DMS79 treated with DMSO at 0.1 percent for 48 hours (cell line): ENCODE measurements at places on chromosomes 1 and 21.

DNA sequence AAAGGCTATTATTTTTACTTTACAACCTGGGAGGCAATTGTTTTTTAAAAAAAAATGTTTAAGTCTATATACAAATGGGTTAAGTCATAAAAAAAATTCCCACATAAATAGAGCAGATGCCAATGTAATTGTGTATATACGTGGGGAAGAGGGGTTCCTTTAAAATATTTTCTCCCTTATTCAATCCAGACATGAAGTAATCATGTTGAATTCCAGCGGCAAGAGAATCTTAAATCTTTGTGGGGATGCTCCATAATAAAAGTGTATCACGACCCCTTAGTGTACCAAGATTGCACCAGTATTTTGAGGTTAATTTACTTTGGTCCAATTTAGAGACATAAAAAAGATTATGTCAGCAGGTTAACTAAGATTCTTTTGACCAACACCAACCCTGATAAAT lies 62.1 kb downstream of the ARID4B start:
- no peak for DNase-seq

DNA sequence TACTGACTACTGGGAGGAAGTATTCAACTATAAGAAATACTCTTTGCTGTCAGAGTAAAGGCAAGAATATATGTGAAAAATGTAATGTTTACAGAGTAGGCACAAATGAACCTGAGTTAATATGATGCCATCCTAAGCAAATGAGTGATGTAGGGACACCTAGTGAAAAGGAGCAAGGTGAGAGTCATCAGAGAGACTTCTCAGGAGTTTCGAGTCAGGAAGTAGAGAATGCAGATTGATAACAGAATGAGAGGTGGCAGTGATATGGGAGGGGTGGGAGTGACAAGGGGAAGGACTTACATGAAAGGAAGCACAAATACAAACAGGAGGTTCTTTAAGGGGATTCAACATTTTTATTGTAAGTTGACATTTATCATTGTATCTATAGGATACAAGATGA lies 10.2 kb downstream of the PRCC start:
- DNase-seq = no peak

DNA sequence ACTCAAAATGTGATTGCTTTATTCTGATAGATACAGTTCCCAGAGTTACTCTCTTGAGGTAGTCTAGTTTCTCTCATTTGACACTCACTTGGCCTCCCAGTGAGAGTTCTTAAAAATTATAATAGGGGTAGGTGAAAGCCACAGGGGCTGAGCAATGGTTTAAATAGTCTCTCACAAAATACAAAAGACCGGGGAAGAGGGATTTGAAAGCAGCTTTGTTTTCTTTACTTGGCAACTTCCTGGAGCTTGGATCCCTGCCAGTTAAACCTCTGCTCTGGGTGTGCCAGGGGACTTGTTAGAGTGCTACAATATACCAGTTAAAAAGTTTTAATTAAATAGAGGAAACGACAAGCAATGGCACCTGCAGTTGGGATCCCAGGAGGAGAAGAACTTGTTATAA lies 31.7 kb downstream of the OR13G1 start:
- DNase-seq = no peak

GRCh38 chr1:59556398-59556797 lies 258.4 kb upstream of the HOOK1 start:
- DNase-seq = no peak

DNA sequence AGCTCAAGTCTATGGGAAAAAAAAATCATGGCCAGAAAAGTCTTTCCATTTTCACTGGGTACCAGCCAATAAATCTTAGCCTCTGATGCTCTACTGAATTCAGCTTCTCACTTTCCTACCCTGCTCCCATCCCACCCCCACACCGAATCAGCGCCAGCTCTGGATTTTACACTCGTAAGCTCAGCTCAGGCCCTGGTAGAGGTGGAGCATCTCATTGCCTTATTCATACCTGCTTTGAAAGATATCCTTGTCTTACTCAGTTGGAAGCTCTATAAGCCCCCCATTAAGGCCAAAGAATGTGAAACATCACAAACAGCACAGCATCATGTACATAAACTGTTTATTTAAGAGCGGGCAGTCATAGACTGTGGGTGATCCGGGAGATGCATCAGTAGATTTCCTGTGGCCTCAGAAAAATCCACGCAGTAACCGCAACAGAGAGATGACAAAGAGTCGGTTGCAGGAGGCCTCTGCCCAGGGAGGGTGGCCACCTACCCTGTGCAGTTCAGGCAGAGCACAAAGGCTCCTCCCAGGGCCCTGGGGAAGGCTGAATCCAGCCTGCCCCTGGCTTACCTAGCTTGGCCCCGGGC lies 36.4 kb upstream of the ETS2 start:
- DNase-seq = no peak

GRCh38 chr21:27293239-27293638 lies 326.4 kb upstream of the ADAMTS5 start:
- no peak for DNase-seq

DNA sequence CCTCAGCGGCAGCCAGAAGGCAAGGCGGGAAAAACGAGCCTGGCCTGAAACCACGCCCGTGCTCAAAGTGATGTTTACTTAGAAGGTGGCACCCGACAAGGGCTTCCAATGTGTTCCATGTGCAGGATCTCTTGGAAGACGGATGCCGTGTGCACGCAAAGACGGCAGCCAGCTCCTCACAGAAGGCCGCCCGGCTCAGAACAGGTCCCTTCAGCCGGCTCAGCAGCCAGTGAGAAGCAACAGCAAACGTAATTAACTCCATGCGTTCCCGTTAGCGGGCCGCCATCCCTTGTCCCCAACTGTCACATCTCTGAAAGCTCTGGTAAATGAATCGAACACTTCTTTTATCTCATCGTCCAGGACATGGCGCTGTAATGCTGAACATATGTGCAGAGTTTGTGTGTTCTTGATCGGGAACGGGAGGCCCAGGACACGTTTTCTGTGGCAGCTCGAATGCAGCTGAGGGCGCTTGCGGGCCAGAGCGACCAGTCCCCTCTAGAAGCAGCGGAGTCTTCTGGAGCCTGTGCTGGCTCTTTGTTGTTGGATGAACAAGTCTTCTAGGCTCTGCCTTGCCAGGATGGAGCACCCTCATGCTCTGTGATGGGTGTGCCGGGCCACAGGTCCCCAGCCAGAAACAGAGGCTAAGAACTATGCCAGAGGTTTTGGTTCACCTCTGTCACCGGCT lies 94.6 kb upstream of the ARHGEF16 start:
- peak; percentile 99 for DNase-seq

DNA sequence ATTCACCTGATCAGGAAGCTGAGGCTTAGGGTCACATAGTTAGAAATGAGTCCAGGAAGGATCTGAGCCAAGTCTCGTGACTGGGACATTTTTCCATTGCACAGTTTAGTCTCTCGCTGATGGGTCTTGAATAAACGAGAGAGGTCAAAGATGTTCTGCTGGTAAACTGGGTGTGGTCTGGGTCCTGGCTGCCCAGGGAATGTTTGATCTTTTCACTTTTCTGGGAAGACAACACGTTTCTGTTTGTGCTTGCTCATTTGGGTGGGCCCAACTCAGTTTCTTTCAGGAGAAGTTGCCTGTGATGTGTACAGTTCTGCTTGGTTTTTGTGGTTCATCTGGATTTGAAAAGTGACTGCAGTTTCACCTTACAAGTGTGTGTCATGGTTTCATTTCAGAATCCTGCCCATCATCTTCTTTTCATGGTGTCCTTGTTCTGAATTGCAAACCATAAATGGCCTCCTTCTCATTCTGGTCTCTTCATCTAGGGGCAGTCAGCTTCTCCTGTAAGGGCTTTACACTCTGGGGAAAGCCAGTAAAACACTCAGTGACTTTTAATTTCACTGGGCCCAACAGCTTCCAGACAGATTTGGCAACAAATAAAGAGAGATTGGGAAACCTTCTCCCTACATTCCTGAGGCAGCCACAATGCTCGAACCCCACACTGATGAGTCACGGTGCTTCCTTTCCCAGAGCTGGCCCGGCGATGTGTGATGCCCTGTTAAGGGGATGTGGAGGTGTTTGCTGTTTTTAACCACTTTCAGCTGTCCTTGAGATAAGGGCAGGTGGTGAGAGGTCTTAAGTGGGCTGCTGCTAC lies 7.2 kb upstream of the TACSTD2 start:
- peak; percentile 10 for DNase-seq

DNA sequence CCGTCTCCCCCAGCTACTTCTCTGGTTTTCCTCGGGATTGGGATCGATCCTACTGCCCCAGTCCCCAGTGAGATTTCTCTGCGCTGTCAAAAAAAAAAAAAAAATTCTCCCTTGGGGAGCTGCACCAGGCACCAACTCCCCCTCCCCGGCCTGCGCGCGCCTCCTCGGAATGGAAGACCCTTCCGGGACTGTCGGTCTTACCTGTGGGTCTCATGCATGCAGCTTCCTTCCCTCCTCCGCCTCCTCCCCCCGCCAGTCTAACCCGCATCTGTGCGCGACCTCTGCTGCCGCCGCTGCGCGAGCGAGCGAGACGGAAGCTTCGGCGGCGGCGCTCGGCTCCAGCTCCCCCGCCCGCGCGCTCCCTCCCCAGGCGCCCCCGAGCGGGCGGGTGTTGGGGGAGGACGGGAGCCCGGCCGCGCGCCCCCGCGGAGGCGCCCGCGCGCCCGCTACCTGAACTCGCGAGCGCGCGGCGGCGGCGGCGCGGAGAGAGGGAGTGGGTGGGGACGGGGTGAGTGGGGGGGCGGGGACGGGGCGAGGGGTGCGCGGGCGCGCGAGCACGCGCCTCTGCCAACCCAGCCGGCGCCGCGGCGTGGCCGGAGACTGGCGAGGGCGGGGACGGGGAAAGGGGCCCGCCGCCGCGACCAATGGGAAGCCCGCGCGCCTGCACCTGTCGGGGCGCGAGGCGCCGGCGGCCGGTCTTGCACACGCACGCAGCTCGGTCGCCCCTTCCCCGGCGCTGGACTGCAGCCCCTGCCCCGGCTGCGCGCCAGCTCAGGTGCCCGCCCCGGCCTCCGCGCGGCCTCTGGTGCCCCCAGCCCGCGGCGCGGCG lies at the start of gene SUSD4:
Gene SUSD4, minus strand, starts transcription at position 321 of the 829 bp plus-strand sequence. CDS start 751 bp downstream, outside the sequence.
- peak; percentile 82 for DNase-seq

DNA sequence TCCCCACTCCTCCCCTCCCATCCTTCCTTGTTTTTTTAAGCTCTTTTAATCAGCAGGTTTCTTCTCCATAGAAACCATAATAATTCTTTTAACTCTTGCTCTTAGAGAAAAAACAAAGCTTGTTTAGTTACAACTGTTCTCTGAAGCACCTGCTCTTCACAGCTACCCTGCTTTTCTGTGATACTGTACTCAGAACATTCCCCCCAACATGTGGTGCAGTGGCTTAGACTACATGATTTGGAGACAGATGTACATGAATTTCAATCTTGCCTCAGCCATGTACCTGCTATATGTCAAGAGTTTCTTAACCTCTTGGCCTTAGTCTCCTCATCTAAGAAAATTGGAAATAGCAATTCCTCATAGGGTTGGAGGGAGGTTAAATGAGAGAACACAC lies 33.5 kb downstream of the LAMC2 start:
- DNase-seq = no peak

- no peak for DNase-seq
Measured at GRCh38 chr1:101198842-101199636, 37.8 kb upstream of the S1PR1 start.

DNA sequence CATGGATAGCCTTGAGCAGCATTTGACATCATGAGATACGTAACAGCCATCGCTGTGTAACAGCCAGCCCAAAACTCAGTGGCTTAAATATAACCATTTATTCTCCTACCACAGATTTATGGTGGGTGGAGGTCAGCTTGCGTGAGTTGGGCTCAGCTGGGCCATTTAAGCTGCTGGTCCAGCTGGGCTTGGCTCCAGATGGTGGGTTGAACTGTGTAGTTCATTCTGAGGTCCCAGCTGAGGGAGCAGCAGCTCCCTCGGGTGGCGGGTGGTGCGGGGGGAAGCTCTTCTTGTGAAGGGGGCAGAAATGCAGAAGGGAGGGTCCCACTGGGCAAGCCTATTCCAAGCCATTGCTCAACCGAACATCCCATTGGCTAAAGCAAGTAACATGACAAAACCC lies 75.9 kb downstream of the IGSF21 start:
- no peak for DNase-seq

DNA sequence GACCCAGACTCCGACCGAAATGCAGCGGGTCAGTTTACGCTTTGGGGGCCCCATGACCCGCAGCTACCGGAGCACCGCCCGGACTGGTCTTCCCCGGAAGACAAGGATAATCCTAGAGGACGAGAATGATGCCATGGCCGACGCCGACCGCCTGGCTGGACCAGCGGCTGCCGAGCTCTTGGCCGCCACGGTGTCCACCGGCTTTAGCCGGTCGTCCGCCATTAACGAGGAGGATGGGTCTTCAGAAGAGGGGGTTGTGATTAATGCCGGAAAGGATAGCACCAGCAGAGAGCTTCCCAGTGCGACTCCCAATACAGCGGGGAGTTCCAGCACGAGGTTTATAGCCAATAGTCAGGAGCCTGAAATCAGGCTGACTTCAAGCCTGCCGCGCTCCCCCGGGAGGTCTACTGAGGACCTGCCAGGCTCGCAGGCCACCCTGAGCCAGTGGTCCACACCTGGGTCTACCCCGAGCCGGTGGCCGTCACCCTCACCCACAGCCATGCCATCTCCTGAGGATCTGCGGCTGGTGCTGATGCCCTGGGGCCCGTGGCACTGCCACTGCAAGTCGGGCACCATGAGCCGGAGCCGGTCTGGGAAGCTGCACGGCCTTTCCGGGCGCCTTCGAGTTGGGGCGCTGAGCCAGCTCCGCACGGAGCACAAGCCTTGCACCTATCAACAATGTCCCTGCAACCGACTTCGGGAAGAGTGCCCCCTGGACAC lies 534 bp downstream of the C1orf56 start:
- peak; percentile 75 for DNase-seq

- DNase-seq = no peak
Measured at GRCh38 chr1:168903237-168903830, 174.3 kb upstream of the DPT start.

DNA sequence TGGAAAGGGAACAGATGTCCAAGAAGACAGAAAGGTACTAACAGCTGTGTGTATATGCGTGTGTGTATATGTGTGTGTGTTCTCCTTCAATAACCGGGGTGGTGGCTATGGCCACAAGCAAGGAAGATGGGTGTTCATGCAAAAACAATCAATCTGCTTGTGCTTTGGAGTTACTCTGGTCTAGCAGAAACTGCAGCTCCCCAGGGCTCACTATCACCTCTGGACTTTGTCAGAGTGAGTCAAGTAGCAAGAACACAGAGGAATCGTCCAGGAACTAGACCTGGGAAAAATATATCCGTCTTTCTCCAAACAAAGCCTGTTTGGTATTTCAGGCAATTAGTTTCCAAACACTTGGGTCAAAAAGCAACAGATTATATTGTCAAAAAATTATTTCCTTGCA lies 68.6 kb downstream of the GNG12 start:
- no peak for DNase-seq

- no peak for DNase-seq
Measured at GRCh38 chr21:29332461-29333362, 34.0 kb downstream of the BACH1 start.

- no peak for DNase-seq
Measured at GRCh38 chr1:25431955-25432719, 1.4 kb downstream of the MACO1 start.

DNA sequence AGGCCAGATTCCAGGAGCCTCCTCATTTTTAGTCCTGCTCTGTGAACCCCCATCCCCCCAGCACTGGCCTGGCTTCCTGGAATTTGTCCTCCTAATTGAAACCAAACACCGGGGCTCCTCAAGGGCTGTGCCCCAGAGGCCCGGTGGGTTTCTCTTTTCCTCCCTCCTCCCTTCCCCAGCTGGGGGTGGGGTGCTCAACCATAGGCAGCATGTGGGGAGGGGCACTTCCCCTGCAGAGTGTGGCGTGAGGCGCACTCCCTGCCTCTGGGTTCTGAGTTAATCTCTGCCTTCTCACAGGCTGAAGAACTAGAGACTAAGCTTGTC lies 67.5 kb upstream of the ACOT11 start:
- DNase-seq = no peak

- no peak for DNase-seq
Measured at GRCh38 chr1:17572264-17572985, 32.9 kb downstream of the ARHGEF10L start.
